ENCODE measurements at places on chromosomes 13 and 19. TPM values are rescaled to one million over a fixed set of nuclear protein-coding genes. Genes with fewer than 3 reads are reported as not detected.

Gene FXYD1
- 3.4 TPM for total RNA-seq

Gene SLC46A3
- 2.2 TPM for total RNA-seq

Gene ANGPTL8
- total RNA-seq = not detected

Gene ZNF600
- 4.8 TPM for total RNA-seq

Gene KASH5
- 2.4 TPM for total RNA-seq

Gene PNKP
- total RNA-seq = 65.9 TPM

Gene IGFL4
- not detected for total RNA-seq

Gene SCEL
- not detected for total RNA-seq

Gene TEX101
- not detected for total RNA-seq

Gene LILRB1
- total RNA-seq = not detected

Gene PSG4
- not detected for total RNA-seq

Gene FPR3
- total RNA-seq = not detected

Gene FOXO1
- 32.1 TPM for total RNA-seq

Gene ZNF790
- 5.2 TPM for total RNA-seq

Gene IGFL1
- not detected for total RNA-seq

Gene TTYH1
- not detected for total RNA-seq

Gene ZNF345
- 3.0 TPM for total RNA-seq

Gene TMEM59L
- 0.40 TPM for total RNA-seq

Gene MARK4
- 15.7 TPM for total RNA-seq
